ENCODE measurements at places on chromosomes 1 and 21.

DNA sequence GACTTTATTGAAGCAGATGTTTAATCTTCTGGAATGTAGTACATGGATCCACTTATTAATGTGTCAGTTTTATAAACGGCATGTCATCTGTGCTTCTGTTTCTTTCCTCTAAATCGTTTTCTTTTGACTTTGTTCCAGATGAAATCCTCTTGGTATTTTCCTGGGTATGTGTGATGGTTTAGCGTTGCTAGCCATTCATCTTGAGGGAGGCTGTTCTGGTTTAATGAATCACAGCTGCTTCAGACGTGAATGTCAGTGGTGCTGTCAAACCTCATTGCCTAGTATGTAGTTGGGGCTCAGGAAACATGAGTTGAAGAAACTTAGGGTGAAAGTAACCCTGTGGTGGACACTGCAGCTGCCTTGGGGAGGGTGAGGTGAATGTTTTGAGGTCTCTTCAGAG, 33.2 kb downstream of the KCNK1 start:
- DNase-seq = no peak

DNA sequence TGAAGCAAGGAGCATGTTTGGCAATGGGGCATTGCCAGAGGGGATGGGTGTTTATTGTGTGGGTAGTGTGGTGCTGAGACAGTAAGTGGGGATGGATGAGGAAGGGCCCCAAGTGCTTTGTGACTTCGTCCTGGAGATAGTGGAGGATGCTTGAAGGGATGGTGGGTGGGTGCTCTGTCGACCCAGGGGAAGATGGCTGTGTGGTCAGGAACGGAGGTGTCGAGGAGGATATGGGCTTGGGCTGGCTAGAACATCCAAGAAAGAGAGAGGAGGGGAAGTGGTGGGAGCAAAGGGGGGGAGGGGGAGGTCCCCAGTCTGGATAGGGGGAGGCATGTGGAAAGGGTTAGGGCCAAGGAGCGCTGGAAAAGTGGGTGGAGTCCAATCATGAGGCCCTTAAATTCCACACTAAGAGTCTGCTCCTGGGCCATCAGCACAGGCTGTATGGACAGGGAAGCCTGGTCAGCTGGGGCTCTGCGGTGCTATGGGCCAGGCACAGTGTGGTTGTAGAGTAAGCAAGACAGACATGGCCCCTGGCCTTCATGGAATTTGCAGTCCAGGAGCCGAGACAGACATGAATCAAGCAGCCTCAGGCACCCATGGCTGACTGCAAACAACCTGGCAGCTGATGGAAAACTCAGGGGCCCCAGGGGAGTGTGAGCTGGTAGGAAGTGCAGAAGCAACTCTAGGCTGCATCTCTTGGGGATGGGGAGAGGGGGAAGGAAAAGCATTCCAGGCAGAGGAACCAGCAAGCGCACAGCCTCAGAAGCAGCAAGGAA, 36.3 kb downstream of the EDN2 start:
- no peak for DNase-seq

DNA sequence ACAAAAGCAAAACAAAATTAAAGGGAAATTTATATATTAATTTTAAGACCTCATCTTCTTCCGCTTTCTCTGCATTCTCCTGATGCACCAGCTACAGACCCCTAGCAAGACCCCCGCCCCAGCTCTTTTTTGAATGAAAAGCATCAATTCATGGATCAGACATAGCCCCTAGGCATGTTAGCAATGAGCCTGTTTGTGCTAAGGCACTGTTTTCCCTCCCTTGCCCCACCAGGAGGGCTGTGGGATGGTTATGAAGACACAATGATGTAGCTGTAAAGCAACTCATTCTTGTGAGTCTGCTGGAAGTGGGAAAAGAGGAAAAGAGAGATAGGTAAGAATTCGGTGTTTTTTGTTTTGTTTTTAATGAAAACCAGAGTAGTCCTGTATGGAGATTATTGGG, 88.5 kb upstream of the ZBTB18 start:
- no peak for DNase-seq

- no peak for DNase-seq
These were observed 160.9 kb downstream of the GABPA start for GRCh38 chr21:25895565-25896205.

DNA sequence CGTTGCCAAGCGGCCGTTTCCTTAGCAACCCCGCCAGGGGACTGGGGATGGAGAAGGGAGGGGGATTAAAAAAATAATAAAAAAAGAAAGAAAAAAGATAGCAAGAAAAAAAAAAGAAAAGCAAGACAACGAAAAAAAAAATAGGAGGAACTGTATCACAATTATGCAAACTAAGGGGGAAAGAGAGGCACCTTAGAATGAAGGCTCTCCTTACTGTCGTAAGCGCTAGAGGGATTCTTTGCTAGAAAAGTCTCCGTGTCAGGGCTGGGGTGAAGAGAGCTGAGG, 625 bp upstream of the NEGR1 start:
- DNase-seq = no peak

DNA sequence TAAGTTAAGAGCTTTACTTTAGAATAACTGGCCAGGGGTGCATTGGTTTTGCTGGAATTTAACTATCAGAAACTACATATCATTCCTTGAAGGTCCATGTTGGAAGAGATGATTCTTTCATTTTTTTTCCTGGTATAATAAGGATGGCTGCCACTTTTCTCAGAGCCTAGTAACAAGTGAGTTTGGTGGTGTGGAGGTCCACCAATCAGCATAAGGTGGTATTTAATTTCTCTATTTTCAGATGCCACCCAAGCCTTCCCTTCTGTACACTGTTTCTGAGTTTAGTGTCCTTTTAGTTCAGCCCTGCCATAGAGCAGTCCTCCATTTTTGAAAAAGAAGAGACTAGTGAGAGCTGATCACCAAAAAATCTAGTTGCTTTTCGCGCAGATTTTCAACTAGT, 386.3 kb downstream of the USP25 start:
- no peak for DNase-seq

- DNase-seq = no peak
These were observed 31.0 kb downstream of the TENT5C start for GRCh38 chr1:117636637-117637425.

- no peak for DNase-seq
These were observed 481.4 kb upstream of the CAMK1G start for GRCh38 chr1:209102120-209102519.

DNA sequence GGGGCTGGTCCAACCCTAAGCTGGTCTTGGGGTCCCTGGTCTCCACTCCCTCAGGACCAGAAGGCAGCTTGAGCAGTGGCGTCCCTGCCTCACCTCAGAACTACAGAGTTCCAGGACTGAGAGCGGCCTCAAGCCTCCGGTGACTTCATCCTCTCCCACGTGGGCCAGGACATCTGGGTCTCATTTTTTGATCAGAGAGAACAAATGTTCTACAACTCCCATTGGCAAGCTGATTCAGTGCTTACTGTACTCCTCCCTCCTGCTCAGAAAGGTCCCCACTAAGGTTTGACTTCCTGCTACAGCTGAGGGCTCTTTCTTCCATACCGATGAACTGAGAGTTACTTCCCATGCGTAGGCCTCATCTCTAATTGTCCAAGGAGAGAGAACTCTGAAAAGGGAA, 78.5 kb downstream of the PLXNA2 start:
- no peak for DNase-seq

DNA sequence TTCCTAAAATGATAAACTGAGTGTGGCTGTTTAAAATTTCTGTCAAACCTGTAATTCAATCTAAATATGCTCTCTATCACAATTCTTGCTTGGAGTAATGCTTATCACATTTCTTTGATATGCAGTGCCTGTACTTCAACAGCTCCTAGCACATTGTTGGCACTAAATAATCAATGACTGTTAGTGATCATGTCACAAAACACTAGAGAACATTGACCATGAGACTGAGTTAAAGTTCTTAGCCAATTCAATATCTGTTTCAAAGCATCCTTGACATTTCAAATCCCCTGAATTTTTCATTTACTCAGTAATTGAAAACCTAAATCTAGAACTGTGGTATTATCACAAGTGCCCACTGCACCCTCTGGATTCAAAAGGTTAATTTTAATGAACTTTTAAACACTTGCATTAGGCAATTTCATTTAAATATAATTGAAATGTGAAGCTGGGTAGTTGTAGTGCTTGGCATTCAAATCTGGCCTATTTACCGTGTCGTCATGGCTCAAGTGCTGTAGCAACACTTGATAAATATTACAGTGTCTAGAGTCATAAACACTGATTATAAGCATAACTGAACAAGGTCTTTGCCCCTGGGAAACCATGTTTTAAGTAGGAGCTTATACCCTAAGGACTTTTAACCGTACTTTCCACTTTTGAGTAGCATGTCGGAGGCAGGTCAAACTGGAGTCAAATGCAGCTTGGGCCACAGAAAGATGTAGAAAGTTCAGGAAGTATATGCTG, 143.6 kb downstream of the LRRC7 start:
- DNase-seq = no peak

DNA sequence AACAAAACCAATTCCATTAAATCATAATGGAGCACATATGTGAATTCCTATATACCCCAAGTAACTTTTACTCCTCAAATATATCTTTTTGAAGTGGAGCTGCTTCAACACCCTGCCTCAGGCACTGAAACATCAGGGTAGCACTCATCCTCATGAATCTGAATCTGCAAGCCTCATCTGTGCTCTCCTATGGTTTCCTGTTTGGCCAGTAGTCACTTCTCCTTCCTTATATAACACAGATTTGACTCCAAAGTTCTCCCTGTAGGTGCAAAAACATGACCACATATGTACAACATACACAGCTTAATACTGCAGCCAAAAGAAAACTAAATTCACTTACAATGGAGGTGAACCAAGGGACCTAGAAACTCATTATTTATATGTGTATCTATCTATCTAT, 7.2 kb downstream of the TRIT1 start:
- DNase-seq = no peak

- no peak for DNase-seq
These were observed 106.9 kb upstream of the NR5A2 start for GRCh38 chr1:199920635-199921034.

DNA sequence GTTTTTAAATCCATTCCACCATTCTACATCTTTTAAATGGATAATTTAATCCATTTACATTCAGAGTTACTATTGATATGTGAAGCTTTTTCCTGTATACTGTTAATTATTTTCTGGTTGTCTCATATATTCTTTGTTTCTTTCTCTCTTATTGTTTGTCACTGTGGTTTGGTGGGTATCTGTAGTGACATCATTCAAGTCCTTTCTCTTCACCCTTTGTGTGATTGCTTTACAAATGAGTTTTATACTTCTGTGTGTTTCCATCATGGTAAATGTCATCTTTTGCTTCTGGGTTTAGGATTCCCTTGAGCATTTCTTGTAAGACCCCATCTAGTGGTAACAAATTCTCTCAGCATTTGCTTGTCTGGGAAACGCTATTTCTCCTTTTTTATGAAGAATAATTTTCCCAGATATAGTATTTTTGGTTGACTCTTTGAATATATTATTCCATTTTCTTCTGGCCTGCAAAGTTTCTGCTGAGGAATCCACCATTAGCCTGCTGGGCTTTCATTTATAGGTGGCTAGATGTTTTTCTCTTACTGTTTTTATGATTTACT, 10.2 kb downstream of the LY9 start:
- DNase-seq = no peak

GRCh38 chr1:208153386-208153785, 90.8 kb downstream of the PLXNA2 start:
- no peak for DNase-seq

GRCh38 chr1:36115200-36115669, 9.8 kb downstream of the COL8A2 start:
- DNase-seq = no peak

DNA sequence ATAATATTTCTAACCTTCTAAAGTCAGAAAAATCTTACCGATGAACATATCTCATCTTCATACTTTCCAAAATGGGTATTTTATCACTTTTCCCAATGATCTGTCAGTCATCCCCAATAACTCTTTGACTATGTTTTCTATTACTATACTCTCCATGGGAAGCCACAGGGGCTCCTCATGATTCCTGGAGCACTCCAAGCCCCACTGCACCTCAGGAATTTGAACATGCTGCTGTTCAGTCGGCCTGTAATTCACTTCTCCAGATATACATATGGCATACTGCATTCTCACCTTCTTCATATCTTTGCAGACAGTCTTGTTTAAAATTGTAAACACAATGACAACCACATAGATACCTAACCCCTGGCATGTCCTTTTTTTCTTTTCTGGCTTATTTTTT, 333.0 kb downstream of the BRINP3 start:
- DNase-seq = no peak

GRCh38 chr1:244339073-244339692, 112.5 kb downstream of the ADSS2 start:
- DNase-seq = no peak

DNA sequence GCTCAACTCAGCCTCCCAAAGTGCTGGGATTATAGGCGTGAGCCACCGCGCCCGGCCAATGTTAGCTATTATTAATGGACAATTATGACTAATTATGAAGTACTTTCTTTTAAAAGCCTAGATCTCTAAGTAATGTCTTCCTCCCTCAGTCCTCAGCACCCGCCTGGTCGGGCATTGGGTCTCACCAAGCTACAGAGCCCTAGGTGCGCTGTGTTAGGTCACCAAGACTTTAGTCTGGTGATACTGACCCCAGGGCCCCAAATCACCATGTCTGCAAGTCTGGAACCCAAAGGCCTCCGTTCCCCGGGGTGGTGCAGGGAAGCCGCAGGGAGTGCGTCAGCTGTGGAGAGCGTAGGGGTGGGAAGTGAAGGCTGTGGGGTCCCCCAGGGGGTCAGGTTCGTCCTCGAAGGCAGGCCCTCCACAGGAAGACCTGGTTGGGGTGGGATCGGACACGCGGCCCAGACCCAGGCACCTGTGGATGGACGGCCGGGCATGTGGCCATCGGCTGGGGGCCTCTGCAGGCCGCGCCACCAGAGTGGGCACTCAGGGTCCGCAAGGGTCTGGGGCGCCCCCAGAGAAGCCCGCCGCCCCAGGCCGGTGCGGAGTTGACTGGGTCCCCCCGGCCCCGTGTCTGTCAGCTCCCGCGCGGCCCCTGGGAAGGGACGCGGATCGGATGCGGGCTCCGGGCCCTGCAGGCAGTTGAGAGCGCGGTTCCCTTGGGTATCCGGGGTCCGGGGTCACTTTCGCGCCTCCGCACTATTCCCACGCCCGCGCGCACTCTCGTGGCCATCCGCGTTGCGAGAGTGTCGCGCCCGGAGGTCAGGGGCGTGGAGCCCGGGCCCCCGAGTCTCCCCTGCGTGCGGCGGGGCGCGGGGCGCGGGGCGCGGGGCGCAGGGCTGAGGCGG, 710 bp upstream of the PDXK start:
- DNase-seq = no peak

DNA sequence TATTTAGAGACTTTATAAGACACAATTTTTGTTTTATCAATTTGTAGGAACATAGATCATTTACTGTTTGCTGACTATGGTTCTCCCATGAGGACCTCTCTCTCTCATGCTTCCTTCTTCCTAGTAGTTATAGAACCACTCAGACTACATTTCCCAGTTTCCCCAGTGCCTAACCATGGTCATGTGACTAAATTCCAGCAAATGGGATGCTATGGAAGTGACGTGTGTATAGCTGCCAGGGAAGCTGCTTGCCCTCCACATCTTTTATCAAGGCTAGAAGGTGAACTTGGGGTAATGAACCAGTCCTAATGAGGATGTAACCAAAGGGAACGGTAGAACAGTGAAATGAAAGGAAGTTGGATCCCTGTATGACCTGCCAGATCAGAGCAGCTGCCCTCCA, 184.0 kb downstream of the MIS18A start:
- DNase-seq = no peak

GRCh38 chr1:164466429-164466828, 92.6 kb upstream of the PBX1 start:
- DNase-seq = no peak

Data from NCI-H774 (cell line).